ENCODE measurements at places on chromosomes 1 and 21.

- no peak for DNase-seq
Observed at GRCh38 chr1:161932668-161933067, 91.0 kb downstream of the OLFML2B start.

- no peak for DNase-seq
Observed at GRCh38 chr1:242146652-242147051, 147.8 kb upstream of the MAP1LC3C start.

GRCh38 chr21:41630249-41630648, 122.3 kb upstream of the TMPRSS2 start:
- DNase-seq, result peak; percentile 51

GRCh38 chr1:77796695-77797405, 17.4 kb downstream of the MIGA1 start:
- DNase-seq, result no peak

DNA sequence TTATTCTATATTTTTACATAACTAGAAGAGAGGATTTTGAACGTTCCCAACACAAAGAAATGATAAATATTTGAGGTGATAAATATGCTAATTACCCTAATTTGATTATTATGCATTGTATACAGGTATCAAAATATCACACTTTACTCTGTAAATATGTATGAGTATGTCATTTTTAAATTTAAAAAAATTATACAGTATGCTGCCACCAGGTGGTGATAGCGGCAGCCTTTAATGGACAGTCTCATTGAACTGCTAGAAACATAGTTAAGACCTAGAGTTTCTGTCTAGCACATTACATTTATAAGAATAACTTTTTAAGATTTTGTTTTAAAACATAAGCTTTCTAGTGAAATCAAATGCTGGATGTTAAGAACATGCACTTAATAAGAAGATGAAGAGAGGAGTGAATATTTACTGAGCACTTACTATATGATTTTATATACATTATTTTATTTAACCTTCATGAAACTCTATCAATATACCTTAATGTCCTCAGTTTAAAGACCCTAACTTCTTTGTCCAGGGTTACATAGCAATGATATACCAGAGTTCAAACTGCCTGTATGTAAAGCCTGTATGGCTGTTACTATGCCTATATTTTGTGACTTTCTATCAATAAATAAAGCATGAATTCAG, 207.1 kb downstream of the NUF2 start:
- DNase-seq, result no peak

DNA sequence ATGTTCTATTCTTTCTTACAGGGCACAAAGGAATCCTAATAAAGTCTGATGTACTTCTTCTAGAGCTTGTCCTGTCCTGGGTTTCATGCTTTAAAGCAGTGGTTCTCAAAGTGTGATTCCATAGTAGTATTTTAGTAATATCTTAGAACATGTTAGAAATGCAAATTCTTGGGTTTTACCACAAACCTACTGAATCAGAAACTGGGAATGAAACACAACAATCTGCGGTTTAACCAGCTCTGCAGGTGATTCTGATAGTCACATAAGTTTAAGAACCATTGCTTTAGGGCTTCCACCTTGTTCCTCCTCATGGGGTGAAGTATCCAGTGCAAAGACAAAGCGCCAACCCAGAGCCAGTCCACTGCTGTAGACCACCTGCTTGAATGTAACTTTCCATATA, 41.1 kb downstream of the NGF start:
- DNase-seq, result no peak

GRCh38 chr1:53350853-53351767, 23.2 kb upstream of the LRP8 start:
- DNase-seq, result peak; percentile 26

- peak; percentile 33 for DNase-seq
Observed at GRCh38 chr1:4106731-4107130, 206.7 kb upstream of the C1orf174 start.

DNA sequence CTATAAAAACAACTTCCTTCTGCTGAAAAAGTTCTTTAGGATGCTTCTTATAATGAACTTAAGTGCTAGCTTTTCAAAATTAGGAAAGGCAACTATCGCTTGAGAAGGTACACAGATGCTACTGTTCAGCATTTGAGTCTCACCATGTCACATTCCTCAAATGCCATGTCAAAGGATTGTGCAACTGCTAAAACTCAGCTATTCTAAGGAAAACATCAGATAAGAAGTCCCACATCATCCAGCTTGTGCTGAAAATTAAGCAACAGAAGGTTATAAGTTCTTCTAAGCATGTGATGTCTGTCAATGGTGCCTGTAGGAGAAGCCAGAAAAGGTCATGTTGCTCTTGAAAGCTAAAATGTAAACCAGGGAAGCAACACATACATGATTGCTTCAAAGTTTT, 36.5 kb downstream of the MCOLN2 start:
- DNase-seq, result no peak

GRCh38 chr1:163172596-163172995, 30.1 kb downstream of the RGS5 start:
- no peak for DNase-seq

DNA sequence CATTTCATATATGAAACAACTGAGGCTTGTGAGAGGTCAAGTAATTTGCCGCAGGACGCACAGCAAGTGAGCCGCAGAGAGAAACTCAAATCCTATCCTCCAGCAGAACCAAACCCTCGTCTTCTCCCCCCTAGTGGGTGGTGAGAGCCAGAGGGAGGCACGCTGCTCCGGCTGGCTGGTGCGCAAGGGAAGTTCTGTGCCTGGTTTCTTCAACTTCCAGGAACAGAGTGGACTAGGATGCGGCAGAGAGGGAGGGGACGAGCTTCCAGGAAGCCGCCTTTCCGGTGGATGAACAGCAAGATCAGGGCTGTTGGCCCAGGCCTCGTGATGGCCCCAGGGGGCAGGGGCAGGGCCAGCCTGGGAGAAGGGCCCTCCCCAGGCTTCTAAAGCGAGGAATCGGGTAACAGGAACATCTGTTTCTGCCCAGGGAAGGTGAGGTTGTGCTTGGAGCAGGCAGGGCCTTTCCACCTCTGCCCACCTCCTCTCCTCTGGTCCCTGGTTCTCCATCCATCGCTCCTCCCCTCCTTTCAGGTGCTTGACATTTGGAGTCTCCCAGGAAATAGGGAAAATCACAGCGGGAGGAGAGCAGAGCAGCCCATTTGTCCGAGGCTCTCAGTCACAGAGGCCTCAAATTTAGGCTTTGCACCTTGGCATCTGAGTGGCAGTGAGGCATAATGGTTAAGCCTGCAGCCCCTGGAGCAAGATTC, 16.8 kb upstream of the PDIK1L start:
- no peak for DNase-seq

- DNase-seq, result no peak
Observed at GRCh38 chr1:96367791-96368190, 353.8 kb upstream of the PTBP2 start.

- no peak for DNase-seq
Observed at GRCh38 chr1:2256435-2257244, 28.5 kb downstream of the SKI start.

DNA sequence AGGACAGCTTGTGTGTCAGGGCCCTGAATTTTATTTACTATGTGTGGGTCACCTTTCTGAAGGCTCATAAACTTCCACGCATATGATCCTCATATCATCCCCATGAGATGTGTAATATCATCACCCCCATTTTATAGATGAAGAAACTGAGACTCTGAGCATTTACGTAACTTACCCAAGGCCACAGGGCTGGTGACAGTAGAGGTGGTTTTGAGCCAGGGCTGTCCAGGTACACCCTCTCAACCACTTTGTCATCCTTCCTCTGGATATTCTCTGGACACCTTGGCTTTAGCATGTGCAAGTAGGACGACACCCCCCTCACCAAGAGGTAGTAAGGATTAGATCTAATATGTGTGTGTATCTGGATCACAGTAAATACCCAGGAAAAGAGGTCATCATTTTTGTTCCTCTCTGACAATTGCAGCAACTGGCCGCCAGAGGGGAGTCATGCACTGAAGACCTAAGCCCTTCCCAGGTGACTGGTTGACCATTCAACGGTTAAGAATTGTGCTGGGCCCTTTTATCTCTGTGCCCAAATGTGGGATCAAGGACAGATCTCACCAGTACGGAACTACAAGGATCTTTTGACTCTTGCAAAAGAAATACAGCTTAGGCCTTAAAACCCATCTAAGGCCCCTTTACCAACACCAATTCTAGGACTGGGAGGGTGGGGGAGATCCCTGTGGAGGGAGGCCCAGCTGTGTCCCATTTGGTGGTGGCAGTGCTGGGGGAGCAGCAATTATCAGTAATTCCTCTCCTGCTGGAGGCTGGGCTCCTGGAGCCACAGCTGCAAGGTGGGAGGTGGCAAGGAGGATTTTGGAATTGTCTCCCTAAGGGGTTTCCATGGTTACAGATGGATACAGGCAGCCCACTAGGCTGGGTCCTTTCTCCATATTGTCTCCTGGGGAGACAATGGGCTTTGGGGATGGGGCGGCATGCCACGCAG, 13.7 kb upstream of the E2F2 start:
- DNase-seq, result peak; percentile 85

DNA sequence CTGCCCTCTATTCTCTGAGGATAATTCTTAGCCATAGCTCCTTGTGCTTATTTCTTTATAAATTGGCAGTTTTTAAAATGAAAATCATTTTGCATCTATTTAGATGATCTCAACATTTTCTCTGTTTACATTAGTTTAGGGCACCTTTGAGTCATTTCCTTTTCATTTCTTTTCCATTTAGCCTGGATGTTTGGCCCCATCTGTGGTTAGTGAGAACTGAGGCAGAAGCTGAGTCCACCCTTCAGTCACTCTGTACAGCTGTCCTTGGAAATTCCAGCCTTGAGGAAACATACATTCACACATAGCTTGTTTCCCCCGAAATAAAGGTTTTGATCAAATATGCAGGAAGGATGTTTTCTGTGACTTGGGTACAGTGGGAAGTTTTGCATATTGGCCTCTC, 123.7 kb downstream of the NTNG1 start:
- DNase-seq, result no peak

- DNase-seq, result no peak
Observed at GRCh38 chr1:94784190-94784515, 36.0 kb upstream of the SLC44A3 start.

GRCh38 chr1:145960468-145961108, 2.8 kb upstream of the LIX1L start:
- peak; percentile 93 for DNase-seq

GRCh38 chr21:21084179-21084578, 86.0 kb downstream of the NCAM2 start:
- no peak for DNase-seq

DNA sequence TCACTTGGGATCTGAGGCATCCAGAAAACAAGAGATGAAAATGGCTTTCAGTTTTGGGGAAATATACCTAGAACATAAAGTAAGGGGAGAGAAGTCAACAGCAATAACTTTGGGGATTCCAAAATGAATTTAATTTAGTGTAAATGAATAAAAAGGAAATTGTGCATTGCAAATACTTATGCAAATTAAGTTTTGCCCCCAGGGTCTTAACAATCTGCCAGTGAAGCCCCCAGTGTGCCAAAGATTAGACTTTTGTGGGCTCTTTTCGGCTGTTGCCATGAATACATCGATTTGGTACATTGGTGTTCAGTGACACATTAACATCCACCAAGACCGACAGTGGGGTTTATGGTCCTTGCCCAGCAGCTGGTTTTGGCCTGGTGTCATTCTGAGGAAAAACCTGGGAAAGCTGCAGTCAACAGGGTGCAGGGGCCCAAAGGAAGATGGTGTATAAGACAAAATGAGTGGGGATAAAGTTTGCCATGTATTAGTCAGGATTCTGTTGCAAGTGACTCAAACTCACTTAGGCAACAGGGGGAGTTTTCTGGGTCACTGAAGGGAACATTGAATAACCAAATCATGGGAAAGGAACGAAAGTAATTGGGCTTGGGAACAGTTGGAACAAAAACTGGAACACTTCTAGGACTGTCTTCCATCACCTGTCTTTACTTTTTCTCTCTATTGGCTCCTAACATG, 30.2 kb upstream of the IGSF3 start:
- no peak for DNase-seq

- no peak for DNase-seq
Observed at GRCh38 chr1:225651376-225651871, 1.5 kb downstream of the ENAH start.

Data from cardiac septum (tissue), 1 donor.